Inflammatory macrophage (primary cell): ENCODE measurements at places on chromosomes 6 and 20.

- no peak for DNase-seq
Measured at GRCh38 chr6:96286503-96286902, 235.1 kb upstream of the UFL1 start.

DNA sequence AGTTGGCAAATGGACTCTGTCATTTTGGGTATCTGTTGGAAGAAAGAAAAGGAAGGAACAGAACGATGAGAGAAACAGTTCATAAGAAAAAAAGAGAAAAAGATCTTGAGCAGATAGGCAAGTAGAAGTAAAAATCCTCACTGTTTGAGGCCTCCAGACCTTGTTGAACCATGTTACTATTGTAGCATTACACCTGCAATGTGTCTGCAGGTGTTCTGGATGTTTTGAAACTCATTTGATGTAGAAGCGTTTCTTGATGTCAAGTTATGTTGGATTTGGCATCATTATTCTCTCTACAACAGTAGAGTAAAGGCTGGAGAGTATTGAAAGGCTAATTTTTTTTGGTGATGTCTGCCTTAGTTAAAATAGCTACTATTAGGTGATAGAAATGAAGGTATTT lies 108.7 kb downstream of the CARMIL1 start:
- no peak for DNase-seq

DNA sequence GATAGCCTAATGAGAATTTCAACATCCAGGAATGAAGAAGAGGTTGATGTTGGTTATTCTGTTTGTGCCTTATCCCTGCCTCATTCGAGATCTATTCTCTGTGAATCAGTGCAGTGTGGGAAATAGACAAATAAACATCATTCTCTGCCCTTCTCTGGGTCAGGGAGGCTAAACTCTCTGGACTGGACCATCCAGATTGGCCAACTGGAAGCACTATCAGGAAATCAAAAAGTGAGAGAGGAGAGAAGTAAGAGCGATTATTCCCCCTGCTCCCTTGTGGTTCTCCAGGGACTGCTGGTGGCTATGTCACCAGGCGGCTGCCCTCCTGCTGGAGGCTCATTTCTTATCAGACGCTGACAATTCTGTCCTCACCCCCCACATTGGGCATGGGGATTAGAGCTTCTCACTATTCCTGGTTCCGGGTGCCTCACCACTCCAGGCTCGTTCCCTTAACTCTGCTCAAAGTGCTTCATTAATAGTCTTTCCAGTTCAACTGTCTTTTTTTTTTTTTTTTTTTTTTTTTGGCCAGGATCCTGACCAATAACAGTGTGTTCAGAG lies 201.7 kb upstream of the RREB1 start:
- no peak for DNase-seq

DNA sequence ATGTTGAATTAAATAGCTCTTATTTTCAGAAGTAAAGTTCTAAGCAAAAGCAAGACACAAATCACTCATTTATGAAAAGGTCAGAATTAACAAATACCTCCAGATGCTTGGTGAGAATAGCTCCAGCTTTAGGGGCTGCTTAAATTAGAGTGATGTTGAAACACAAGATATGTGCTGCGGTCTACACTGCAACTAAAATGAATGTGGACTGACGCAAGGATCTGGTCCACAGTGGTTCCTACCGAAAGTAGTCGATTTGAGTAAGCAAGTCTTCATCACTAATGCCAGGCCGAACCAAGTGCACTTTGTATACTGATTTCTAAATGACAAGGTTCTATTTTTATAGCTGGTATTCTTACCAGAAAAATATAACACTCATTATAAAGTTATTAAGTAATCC lies 96.3 kb downstream of the PRDM1 start:
- no peak for DNase-seq

DNA sequence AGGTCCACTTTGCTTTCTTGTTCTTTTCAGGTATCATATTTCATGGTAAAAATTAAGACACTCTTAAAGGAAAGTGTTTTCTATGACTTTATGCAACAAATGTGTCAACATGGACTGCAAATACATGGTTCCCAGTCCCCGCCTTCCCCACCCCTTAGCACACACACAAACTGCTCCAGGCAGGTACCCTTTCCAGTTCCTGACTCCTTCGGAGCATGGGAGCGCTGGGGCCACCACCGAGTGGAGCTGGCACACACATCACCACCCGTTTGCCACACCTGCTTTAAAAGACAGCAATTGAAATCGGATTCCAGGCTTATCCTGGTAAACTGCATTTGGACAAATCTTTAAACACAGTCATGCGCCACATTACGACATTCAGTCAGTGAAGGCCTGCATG lies 22.2 kb downstream of the RNASET2 start:
- no peak for DNase-seq

DNA sequence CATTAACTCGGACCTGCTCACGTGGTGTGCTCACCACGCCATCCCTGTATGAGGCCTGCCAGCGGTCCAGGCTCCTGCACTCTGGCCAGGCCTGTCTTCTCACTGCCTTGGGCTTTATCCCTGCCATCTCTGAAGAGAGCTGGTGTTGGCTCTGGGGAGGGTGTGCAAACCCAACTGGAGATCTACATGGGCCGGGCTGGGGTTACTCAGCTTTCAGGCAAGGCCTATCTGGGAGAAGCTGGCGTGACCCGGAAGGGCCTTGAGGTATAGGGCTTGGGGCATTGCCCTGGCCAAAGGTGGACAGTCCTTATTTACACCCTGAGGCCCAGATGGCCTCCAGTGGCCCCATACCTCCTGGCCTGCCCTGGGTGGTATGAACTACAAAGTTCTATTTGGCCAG lies 5.0 kb downstream of the SLC29A1 start:
- no peak for DNase-seq

DNA sequence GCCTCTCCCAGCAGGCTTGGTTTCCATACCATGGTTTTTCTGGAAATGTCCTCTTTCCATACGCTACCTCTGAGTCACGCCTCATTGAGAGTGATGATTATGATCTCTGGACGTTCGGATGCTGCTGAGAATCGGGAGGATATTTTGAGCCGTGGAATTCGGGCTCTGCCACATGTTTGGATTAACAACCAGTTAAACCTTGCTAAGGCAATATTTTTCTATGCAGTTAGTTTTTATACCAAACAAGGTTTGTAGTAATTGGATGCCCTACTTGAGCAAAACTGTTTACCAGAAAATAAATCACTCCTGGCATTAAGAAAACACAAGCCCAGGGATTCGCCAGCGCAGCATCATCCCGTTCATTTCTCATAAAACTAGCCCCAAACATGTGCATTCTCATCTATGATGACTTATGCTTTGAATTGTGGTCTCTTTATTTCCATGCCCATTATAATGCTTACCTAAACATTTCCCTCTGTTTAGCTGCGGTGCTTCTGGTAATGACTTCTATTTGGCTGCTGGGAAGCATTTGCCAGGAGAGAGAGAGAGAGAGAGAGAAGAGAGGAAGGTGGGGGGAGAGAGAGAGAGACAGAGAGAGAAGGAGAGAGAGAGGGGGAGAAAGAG lies 198.9 kb downstream of the CLIC5 start:
- no peak for DNase-seq

- DNase-seq = no peak
Measured at GRCh38 chr20:59940956-59941294, 736 bp downstream of the FAM217B start.

- no peak for DNase-seq
Measured at GRCh38 chr6:12473494-12473893, 183.3 kb downstream of the EDN1 start.

DNA sequence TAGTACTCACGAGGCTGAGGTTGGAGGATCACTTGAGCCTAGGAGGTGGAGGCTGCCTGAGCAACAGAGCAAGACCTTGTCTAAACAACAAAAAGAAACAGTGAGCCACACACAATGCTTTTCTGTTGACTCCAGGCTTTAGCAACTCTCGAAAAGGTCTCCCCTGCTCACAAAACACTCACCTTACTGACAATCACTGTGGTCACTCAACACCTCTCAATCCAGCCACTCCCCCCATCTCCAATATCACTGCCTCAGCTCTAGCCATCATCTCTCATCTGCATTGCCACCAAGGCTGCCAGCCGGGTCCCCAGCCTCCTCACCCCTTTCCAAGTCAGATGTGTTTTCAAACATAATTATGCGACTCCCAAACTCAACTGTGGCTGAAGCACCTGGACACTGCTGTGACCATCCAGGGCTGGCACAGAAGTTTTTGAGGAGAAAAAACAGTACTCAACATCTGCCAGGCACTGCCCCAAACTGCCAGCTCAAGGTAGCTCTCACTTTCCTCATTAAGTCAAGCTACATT lies 218.0 kb upstream of the ARID1B start:
- DNase-seq = no peak

DNA sequence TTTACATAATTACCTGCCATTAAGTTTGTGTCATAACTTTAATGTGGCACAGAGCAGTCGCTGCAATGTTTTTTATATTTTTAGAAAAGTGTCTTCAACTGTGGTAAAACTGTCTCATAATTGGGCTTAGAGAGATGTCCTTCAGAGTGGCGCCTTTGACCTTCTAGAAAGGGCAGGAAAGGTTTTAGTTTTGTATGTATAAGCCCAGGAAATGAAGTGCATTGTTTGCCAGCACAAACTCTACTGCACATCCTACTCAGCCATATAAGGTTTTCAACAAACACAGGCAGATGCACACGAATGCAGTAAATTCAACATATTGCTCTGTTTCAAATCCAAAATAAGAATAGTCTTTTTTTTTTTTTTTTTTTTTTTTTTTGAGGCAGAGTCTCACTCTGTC lies 201.4 kb downstream of the ALDH8A1 start:
- DNase-seq = no peak

GRCh38 chr6:26457264-26457805 lies 420 bp upstream of the BTN2A1 start:
- DNase-seq = peak; percentile 18

- DNase-seq = peak; percentile 28
Measured at GRCh38 chr20:45911486-45912343, at the start of gene PLTP. TSS of gene PLTP (minus strand) at chr20:45912155. CDS start at chr20:45911452, 703 bp downstream.

DNA sequence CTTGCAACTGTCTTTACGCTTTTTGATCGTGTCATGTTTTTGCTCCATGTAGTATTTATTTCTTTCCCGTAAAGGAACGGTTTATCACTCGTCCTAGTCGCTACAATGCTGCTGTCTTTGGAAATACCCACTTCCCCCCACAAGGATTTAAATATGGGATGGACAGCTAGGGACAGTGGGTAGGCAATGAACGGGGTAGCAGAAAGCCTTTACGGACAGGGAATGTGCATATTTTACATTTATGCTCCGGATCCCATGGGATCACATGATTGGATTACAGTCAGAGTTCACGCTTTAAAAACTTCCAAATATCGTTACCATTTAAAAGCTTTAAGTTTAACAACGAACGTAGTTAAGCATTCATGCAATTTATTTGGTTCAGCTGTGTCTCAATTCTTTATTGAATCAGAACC lies 1.2 kb downstream of the HIVEP1 start:
- DNase-seq = no peak

DNA sequence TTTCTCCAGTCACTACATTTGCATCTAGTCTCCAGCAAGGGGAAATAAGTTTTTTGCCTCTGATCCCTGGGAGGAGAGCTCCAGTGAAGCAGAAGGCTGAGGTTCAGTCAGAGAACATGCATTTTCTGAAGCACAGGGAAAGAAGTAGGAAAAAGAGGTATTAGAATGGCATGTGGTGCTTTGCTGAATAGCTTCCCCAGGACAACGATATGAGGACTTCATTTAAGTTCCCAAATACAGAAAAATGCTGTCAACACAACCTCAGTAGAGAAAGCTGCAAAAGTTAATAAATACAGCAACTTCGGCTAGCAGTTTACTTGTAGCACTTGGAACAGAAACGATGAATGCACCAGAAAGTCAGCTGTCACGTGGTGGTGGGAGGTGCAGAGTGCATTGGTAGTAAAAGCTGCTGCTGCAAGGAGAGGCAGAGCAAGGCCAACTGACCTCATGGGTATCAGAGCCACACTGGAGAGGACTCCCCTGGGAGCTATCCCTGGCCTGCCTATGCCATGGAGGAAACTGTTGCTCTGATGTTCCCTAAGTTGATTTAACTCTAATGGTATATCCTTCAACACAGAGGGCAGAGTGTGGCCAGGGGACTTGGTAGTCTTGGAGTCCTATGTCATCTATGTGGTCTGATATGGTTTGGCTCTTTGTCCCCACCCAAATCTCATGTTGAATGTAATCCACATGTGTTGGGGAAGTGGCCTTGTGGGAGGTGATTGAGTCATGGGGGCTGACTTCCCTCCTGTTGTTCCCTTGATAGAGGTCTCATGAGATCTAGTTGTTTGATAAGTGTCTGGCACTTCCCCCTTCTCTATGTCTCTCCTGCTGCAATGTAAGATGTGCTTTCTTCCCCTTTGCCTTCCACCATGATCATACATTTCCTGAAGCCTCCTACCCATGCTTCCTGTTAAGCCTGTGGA lies 85.9 kb downstream of the ADTRP start:
- peak; percentile 74 for DNase-seq

- no peak for DNase-seq
Measured at GRCh38 chr6:33053230-33053629, 20.2 kb downstream of the HLA-DPA1 start.

GRCh38 chr6:32983964-32984621 lies 15.7 kb downstream of the BRD2 start:
- no peak for DNase-seq

GRCh38 chr6:74834967-74835366 lies 370.9 kb downstream of the COL12A1 start:
- DNase-seq = no peak

DNA sequence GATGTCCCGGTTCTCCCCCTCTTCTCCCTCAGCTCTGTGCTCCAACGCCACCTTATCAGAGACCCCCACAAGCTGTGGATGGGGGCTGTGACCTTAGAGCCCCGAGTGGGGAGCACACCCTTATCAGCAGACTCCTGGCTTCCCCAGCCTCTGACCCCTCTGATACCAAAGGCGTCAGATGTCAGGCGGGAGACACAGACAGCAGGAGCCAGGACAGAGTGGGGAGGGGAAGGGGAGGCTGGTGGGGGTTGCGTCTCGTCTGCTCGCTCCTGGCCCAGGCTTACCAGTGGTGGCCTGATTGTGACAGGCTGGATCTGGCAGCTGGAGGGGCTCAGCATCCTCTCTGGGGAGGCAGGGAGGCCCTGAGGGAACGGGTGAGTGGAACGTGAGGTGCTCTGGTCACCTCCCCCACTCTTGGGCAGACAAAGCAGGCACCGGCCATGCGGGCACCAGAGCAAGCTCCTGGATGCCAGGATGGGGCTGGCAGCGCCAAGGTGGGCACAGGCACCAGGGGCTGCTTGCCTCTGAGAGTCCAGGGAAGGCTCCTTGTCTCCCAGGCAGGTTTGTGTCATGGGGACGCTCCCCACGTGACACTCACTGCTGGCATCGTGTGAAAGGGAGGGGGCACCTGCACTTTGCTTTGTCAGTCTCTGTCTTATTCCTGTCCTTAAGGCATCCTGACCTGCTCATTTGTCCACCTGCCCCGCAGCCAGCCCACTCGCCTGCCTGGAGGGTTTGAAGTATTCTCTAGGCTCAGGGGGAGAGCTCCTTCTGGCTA lies 27.8 kb upstream of the GATA5 start:
- no peak for DNase-seq
